H4 (cell line): ENCODE measurements at places on chromosomes 16 and 17. TPM values are rescaled to one million over a fixed set of nuclear protein-coding genes. Genes with fewer than 3 reads are reported as not detected.
A peak's percentile ranks its signal among the peaks of the same experiment; 100 is the strongest.

SPN gene
- 0.70 and 2.8 TPM in 2 replicates for total RNA-seq

SSTR5 gene
- not detected in 2 replicates for total RNA-seq

GRCh38 chr17:41547921-41548843 is 20.1 kb upstream of the KRT19 start:
- peak; percentile 98 for DNase-seq

CA7 gene
- total RNA-seq, result not detected in 2 replicates

GRCh38 chr16:3292604-3293003 is 9.3 kb downstream of the ZNF263 start:
- DNase-seq, result no peak

NT5M gene
- 1.4 and 2.1 TPM in 2 replicates for total RNA-seq

GRCh38 chr17:50577451-50577954 is 17.0 kb downstream of the CACNA1G start:
- no peak for DNase-seq

- no peak for DNase-seq
Measured at GRCh38 chr17:75830164-75831031, 13.8 kb downstream of the UNC13D start.

GRCh38 chr17:37220607-37220953 is 155.2 kb upstream of the C17orf78 start:
- no peak for DNase-seq

TP53TG3F gene
- total RNA-seq, result not detected in 2 replicates

DNA sequence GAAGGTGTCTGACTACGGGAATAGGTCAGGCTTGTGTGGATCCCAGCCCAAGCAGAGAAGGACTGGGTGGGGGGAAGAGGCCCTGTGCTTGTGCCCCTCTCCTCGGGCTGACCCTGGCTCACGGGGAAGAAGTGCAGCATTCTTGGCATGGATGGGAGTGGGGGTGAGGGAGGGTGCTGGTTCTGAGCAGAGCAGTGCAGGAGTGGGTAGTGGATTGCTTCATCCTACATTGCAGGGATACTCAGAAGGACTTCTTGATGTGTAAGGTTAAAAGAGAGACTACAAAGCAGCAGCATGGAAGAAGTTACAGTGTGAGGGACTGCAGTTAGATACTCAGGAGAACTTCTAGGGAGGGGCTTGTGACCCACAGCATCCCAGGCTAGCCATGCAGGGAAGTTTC is 2.1 kb downstream of the ARHGAP23 start:
- DNase-seq, result no peak

- DNase-seq, result peak; percentile 100
Measured at GRCh38 chr17:47279062-47279801, 25.6 kb downstream of the ITGB3 start.

GRCh38 chr16:66522816-66523590 is 26.9 kb downstream of the TK2 start:
- no peak for DNase-seq

SPIRE2 gene
- total RNA-seq, result 4.6 and 5.0 TPM in 2 replicates

DNA sequence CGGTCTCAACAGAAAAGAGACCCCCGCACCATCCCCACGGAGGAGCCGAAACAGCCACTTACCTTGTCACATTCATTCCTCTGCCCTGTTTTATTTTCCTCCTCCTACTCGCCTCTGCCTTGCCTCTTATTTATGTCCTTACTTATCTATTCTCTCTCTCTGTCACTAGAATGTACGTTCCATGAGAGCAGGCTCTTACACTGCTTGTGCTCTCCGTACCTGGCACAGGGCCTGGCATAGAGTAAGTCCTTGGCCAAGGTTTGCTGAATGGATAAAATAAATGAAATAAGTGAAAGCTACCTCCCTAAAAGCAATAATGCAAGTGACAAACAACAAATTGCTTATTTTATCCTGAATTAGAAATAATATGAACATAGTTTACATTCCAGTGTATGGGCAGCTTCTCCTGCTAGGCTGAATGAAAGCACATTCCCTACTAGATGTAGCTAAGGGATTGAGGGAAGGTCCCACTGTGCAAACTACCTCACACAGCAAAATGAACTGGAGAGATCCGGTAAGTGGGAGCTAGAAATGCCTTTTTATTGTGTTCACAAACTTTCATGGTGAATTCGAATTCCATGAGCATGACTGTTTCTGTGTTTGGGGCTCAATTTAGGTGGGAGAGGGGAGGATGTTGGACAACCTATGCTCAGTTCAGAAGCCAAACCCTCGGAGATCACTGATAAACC is 173.1 kb downstream of the PARN start:
- DNase-seq, result no peak

DNA sequence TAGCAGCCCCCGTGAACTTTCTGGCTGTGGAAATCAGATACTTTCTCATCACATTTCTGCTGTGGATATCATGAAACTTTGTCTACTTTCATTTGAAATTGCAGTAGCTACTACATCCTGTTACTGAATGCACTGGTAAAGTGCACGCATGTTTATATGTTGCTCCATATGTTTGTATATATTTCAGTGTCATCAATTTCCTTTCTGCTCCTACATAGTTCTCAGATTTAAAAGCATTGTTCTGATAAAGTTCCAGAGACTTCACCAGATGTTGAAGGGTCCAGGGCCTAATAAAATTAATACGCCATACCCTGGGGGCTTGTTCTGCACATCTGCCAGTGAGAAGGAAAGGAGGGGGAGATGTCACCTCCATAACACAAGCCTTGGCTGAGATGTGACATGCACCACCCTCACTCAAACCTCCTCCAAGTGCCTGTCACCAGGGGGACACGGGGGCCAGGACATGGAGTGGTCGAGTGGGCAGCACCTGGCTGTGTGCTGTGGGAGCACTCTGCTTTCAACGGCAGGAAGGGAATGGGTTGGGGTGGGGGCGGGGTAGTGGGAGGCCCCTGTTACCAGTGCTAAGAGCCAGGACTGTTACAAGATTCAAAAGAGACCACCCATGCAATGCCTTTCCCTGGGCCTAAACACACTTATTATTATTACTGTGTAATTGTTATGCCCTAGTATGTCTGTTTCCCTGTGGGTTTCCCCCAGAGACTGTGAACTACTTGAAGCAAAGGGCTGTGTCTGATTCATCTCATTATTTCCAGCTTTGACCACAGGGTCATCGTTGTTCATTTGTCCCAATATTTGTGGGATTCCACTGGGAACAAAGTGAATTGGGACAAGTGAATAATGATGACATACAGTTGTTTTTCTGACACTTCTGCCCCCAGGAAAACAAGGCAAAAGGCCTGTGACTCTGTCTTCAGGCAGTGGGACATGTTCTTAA is 193.4 kb downstream of the FOXL1 start:
- no peak for DNase-seq

- no peak for DNase-seq
Measured at GRCh38 chr17:72926171-72926570, 166.3 kb downstream of the SLC39A11 start.

- no peak for DNase-seq
Measured at GRCh38 chr17:76783146-76783545, 45.2 kb downstream of the MFSD11 start.

DNA sequence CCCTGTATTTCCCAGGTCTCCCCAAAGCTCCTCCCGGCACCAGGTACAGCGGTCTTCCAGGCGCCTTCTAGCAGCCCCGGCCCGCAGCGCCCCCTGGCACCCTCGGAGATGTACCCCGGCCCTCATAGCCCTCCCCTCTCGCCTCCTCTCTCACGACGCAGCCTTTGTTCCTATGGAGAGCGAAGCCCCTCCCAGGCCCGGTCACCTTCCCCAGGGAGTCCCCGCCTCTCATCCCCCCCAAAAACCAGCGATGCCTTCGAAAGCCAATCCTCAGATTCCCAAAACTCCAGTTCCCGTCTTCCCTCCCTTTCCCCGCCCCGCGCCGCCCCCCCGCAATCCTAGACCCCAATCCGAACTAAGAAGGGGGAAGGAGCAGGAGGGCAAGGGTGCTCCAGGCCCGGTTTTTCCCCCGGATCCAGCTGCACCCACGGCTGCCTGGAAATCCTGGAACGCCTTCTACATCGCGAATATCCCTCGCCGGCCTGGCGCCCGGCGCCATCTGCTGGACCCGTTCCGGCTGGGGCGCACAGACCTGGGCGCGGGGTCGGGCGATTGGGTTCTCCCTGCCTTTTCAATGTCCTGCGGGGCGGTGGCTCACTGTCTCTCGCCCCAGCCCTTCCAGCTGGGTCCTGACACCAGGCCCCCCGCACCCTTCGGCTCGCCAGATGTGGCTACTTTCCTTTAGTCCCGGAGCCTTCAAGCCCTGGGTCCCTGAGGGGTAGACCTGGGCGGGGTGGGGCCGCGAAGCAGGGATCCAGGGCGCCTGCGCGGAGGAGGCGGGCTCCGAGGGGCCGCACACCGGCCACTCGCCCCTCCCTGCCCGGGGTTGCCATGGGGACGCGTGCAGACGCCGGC is at the start of gene DNAH2:
Gene DNAH2, plus strand, starts transcription at position 844 of the 855 bp plus-strand sequence. CDS start 1,991 bp downstream, outside the sequence.
- DNase-seq, result peak; percentile 82

CIAO2B gene
- 207 and 213 TPM in 2 replicates for total RNA-seq

DNA sequence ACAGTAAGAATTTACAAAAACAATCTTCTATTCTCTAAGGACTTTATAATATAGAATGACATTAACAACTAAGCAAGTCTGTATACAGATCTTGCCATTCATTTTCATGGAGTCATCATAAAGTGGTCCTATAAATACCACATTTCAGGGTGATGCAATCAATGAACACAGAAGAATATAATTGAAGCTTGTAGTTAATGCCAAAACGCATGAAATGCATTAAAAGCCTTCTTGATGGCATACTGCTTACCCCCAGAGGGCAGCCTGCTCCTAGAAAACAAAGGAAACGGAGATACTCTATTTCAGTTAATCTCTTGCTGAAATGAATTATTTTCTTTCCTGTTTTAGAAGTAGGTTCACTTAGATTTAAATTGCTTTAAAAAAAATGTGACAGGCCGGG is 45.2 kb upstream of the STAC2 start:
- DNase-seq, result peak; percentile 44

- DNase-seq, result no peak
Measured at GRCh38 chr16:56918467-56919012, 13.4 kb upstream of the HERPUD1 start.

ABAT gene
- total RNA-seq, result 0.99 and 2.0 TPM in 2 replicates

TEX14 gene
- total RNA-seq, result 0.06 TPM in 1 of 2 replicates, not detected in the other

- no peak for DNase-seq
Measured at GRCh38 chr17:39009581-39010001, 42.4 kb upstream of the FBXO47 start.
